ENCODE measurements at places on chromosomes 2 and 18.

GRCh38 chr18:30248056-30248455, 794.5 kb downstream of the DSC3 start:
- no peak for DNase-seq

- DNase-seq: no peak
Measured at GRCh38 chr18:4510711-4511110, 55.6 kb upstream of the DLGAP1 start.

DNA sequence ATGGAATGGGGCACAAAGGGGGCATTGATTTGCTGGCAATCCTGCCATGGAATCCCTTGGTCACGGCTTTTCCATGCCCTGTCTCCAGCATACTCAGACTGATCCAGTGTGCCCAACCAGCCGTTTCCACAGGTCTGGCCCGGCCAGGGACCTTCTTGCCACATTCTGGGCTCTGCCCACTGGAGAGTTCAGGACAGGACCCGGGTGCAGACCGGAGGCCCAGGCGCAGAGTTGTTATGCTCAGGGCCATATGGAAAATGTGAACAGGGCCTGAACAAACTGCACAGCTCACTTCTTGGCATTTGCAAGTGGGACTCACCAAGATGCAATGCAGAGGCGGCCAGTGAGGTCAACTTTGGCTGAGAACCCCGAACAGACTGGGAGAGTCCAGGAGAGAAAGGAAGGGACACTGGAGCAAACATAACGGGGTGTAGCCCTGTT, 15.6 kb upstream of the ASAP2 start:
- no peak for DNase-seq

DNA sequence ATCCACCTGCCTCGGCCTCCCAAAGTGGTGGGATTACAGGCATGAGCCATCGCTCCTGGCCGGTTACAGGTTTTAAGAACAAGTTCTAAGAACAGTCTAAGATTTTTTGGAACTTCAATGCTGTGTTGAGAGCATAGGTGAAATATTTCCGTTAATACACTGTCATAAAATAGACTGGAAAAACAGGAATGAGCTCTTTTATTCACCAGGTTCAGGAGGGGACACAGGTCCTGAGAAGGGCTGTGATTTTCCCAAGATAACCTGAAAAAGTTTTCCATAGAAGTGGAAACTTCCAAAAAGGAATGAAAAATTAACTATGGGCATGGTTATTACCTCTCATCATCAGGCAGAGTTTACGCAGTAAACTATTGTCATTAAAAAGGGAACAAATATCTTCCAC, 97.6 kb upstream of the TMEM178A start:
- no peak for DNase-seq

- no peak for DNase-seq
Measured at GRCh38 chr2:120066800-120067547, 54.1 kb downstream of the EPB41L5 start.

- no peak for DNase-seq
Measured at GRCh38 chr2:176392249-176392648, 123.0 kb downstream of the MTX2 start.

- no peak for DNase-seq
Measured at GRCh38 chr2:86788881-86789686, 1.6 kb downstream of the CD8A start.

DNA sequence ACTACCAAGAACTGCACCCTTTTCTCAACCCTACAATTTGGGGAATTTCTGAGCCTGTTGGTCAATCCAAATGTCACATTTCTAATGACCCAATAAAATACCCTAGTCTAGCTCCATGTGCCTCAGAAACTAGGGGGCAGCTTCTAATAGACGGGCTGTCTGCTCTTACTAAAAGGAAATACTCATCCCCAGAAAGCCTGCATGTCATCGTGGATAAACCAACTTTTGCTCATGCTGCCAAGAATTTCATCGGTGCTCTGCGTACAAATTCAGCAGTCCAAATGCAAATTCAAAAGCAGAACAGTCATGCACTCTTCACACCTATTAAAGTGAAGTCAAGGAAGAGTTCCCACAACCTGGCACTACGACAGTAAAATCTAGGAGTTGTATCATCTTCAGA, 377.3 kb downstream of the LNPK start:
- DNase-seq: no peak

GRCh38 chr18:2706903-2707302, 51.4 kb downstream of the SMCHD1 start:
- DNase-seq: no peak

DNA sequence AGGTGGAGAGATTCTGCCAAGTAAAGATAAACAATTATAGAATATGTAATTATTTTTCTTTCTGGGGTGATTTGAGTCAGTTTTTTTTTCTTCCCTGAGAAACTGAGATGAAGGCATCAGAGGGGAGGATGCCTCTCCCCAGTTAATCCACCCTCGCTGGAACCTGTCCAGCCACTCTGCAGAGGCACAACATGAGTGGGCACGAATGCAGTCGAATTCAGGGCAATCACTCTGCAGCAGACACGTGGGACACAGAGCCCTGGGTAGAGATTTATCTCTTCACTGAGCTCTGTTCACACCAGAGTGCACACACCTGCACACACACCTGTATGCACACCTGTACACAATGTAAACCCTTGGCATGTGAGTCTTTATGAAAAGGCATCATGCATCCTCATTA, 154.2 kb downstream of the DCDC2C start:
- no peak for DNase-seq

- no peak for DNase-seq
Measured at GRCh38 chr18:21000667-21001066, 110.9 kb downstream of the ROCK1 start.

- no peak for DNase-seq
Measured at GRCh38 chr18:63410792-63411191, 11.5 kb downstream of the VPS4B start.

- peak; percentile 2 for DNase-seq
Measured at GRCh38 chr2:60152226-60152833, 401.1 kb downstream of the BCL11A start.

- DNase-seq: no peak
Measured at GRCh38 chr2:189880832-189881492, 96.7 kb downstream of the PMS1 start.

DNA sequence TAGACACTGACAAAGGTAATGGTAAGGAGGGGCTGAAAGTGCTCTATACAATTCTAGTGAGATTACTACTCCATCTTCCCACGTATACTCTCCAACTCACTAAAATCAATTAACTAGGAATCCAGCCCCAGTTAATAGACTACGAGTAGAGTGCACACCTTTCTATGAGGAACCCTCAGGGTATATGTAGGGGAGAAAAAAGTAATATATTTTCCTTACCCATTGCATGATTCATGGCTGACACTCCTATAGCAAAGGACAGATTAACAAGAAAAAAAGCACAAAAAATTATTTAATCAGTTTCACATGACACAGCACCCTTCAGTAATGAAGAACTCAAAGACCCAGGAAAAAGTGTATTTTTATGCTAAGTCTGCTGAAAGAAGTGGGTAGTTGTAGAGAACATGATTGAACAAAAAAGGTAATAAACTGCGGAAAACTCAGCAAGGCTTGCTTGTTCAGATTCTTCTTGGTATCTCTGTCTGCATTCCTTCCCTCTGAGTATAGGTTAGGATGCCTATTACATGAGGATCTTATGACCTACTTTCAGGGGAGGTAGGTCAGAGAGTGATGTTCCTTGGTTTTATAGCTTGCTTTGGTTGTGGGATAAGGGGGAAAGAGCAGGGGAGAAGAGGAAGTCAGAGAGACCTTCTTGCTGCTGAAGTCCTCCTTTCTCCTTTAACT, 342.0 kb upstream of the DLGAP1 start:
- no peak for DNase-seq

DNA sequence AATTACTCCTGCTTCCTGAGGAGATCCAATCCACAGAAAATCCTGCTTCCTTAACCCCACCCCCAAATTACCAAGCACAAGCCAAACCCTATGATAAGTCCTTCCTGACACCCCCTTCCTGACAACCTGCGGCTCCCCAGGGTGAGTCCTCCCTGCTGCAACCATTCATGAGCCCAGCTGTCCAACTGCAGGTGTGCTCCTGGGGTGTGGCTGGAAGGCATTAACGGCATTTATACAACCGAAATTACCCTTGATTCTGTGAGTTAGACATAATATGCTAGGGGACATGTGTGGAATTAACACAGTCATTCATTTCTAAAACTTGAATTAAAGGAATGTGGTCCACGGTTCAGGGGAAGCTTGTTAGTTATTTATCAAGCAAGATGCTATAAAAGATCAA, 119.0 kb upstream of the ALKAL2 start:
- DNase-seq: no peak

DNA sequence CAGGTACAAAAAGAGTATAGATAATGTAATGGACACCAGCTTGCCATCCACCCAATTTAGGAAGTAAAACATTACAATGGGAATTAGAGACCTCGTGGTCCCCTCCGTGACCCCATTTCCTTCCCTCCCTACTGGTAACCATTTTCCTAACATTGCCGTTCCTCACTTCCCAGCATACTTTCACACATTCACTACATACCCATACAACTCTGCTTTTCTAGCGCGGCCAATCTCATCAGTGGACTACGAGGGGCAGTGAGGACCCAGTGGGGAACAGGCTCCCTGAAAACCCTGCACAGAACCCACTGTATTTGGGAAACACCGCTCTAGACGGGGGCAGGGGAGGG, 1.1 kb downstream of the ENOSF1 start:
- DNase-seq: no peak

- no peak for DNase-seq
Measured at GRCh38 chr2:43399515-43400264, 173.3 kb upstream of the ZFP36L2 start.

GRCh38 chr2:10186868-10187535, 64.5 kb downstream of the RRM2 start:
- no peak for DNase-seq

- DNase-seq: no peak
Measured at GRCh38 chr2:73610111-73610510, 32.1 kb downstream of the NAT8 start.

GRCh38 chr18:46751882-46752281, 5.0 kb downstream of the ST8SIA5 start:
- DNase-seq: no peak

- no peak for DNase-seq
Measured at GRCh38 chr2:222795450-222796357, 65.1 kb upstream of the ACSL3 start.

DNA sequence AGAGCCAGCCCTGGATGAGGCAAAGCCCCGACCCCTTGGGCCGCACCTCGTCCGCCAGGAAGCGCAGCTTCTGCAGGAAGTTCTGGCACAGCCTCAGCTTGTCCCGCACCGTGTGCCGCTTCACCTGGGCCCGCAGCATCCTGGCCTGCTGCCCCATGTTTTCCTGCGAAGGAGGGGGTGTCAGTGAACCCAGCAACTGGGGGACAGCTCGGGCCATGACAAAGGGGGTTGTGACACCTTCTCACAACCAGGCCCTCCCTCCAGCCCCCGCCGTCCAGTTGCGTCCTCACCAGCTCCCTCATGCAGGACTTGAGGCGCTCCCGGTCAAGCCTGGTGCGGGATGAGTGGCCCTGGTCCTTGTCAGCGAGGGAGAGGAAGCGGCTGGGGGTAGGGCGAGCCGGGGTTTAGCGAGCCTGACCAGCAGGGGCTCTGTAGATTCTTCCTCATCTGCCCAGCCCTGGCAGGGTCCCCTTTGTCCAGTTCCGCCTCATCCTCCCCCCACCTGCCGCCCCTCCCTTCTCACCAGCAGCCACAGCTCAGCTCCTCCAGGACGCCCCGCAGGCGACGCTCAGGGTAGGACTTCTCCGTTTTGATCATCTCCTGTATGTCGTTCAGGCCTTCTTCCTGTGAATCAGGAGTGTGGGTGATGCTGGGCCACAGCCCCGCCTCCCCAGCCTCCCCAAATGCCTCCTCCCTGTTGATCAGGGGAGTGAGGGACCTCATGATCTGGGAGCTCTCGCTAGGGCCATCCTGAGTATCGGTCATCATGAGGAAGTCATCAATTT, 606 bp downstream of the OTOF start:
- DNase-seq: no peak

- no peak for DNase-seq
Measured at GRCh38 chr2:39529836-39530235, 92.8 kb upstream of the MAP4K3 start.

DNA sequence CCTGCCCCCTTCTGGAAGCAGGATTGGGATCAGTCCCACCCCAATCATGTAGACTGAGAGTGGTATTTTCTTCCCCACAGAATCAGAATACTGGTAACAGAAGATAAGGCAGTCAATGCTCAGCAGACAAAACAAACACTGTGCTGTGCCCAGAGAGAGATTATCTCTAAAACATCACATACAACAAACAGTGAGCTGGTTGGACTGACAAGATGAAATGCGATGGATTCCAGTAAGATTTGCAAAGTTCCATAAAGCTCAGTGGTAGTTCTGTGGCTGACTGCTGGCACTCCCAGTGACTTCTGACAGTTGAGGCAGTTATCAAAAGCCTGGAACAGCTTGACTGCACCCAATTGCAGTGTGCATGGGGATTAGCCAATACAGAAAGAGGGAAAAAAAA, 311.5 kb upstream of the MGAT5 start:
- DNase-seq: no peak

DNA sequence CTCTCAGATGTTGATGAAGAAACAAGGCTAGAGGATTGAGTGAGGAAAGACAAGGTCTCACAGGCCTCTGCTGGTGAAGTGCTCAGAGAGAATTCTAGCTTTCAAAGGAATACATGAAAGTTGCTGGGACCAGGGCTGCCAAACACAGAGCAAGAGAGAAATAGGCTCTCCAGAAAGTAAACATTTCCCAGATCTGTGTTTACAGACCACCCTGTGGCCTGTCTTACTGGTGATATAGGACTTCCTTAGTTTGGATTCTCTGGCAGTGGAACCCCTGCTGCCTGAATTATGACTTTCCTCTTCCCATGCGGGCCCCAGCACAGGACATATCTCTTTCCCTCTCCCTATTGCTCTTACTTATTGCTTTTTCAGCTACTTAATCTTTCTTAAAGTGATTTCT, 64.5 kb downstream of the TACR1 start:
- DNase-seq: no peak

GRCh38 chr2:43250015-43250414, 23.6 kb upstream of the ZFP36L2 start:
- DNase-seq: no peak

DNA sequence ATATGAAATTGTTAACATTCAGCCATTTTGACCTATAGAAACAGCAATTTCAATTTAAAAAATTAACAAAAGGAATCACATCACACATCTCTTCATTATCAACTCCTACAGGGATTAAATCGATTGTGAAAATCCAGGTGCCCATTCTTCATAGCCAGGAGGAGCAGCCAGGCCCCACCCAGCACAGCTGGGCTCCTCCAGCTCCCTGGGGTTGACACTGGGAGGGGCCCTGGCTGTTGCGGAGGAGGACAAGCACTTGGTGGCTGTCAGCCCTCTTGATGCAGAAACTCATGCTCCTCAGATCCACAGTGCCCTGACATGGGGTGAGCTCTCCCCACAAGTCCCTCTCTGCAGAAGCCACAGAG, 99.8 kb downstream of the FAM210A start:
- DNase-seq: no peak

- no peak for DNase-seq
Measured at GRCh38 chr2:41326851-41327250, 721.0 kb upstream of the PKDCC start.

- DNase-seq: no peak
Measured at GRCh38 chr2:235669269-235669831, 175.5 kb downstream of the AGAP1 start.

Data from glomerular endothelial cell (primary cell).